Heart left ventricle (tissue), 16 donors: ENCODE measurements at places on chromosomes 12 and 14. TPM values are rescaled to one million over a fixed set of nuclear protein-coding genes. Genes with fewer than 3 reads are reported as not detected.

The RDH5 gene
- total RNA-seq = 19.4 TPM

The IL22 gene
- not detected for total RNA-seq

The GLIPR1L1 gene
- total RNA-seq = not detected

The IL23A gene
- total RNA-seq = 0.69 TPM

The KLRF1 gene
- total RNA-seq = not detected

The PPP4R4 gene
- not detected for total RNA-seq
